ENCODE measurements at places on chromosomes 11 and 22.

- DNase-seq, result no peak
These were observed 12.0 kb downstream of the PPARA start for GRCh38 chr22:46162285-46162684.

DNA sequence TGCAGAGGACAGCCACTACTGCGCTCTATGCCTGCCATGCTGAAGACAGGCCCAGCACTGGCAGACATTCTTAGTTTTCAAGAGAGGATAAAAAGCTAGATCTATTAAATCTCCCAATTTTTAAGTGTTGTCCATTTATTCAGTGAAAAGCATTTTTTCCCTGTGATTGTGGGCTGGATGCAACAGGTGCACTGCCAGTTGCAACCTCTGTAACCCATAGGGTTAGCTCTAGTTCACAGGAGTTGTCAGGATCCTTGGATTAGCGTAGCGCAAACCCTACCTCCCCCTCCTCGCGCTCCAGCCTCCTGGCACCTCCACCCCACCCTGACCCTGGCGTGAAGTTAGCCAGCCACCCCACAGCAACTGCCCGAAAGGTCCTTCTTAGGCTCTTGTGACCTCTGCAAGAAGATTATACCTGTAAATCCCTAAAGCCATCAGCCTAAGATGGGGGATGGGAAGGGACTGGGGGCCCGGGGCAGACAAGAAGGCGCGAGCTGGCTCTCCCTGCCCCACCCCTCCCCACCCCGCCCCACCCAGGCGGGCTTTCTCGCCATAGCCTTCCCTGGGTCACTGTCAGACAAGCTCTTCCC lies 30.9 kb downstream of the EIF3F start:
- no peak for DNase-seq

- no peak for DNase-seq
These were observed 43.6 kb downstream of the OR2AG2 start for GRCh38 chr11:6727971-6728760.

- no peak for DNase-seq
These were observed 29.2 kb upstream of the CHORDC1 start for GRCh38 chr11:90252053-90252452.

- no peak for DNase-seq
These were observed 110.2 kb downstream of the C11orf91 start for GRCh38 chr11:33590441-33590840.

DNA sequence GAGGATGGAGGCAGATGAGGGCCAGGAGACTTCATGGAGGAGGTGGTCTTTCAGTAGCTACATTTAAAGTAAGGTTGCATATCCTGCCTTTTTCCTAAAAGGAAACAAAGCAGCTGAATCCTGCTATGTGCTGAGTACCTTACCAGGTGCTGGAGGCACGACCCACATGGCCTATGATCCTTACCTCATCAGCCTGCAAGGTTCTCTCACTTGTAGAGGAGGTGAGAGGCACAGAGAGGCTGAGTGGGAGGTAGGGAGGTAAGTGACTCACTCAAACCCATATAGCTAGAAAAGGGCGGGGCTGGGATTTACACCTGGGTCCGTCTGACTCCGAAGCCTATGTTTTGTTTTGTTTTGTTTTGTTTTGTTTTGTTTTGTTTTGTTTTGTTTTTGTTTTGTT lies 75.8 kb downstream of the BUD13 start:
- no peak for DNase-seq

DNA sequence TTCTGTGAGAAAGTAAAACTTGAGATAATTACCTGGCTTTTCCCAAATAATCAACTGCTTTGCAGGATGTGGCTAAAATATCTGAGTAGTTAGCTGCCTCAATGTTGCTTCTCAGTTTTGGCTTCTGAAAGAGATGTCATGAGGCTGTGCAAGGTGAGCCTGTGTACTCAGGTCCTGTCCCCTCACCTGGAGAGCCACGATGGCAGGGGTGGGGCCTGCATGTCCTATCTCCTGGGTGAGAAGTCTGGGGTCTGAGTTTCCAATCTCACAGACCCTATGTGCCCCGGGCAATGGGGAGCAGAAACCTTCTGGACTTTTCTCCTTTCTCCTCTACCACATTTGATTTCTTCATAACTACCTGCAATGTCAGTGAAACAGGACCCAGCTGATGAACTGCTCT lies 338.6 kb upstream of the B3GAT1 start:
- DNase-seq, result no peak

DNA sequence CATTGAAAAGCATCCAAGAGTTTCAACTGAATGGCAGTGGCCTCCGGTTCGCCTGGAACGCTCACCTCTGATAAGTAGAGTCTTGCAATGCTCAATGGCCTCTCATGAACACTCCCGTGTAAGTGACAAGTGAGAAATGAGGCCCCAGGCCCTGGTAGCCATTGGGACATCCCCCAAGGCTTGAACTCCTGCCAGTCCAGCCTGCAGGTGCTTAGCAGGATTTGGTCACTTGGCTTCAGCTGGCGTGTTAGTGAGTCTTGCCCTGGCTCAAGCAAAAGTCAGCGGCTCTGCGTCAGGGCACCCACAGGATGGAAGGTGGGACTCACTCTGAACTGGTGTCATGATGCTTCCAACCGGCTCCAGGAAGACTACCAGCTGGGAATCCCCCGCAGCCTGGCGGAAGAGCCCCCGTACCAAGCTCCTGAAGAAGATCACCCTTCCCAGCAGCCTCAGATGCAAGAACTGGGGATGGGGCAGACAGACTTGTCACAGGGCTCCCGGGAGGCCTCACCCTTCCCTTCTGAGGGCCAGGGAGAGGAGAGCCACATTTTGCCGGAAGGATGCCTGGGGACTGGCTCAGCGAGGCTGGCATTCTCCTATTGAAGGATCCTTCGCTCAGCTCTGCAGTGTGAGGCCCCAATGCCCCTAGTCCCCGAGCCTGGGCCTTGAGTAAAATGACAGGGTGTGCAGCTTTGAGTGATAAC lies 19.3 kb downstream of the MB start:
- no peak for DNase-seq

DNA sequence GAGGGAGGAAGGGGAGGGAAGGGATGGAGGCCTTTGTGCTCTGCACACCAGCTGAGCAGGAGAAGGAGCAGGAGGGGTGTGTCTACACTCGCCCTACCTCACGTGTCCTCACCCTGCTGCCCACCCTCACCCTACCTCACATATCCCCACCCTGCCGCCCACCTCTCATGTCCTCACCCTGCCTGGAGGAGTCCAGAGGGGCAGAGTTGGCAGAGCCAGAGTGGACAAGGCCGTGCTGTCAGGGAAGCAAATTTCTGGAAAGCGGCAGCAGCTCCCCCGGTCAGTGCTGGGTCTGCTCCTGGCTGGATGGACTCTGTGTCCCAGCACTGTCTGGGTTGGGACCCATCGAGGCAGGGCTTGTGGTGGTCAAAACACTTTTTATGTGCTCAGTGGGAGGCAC lies 799.6 kb downstream of the BRD1 start:
- DNase-seq, result no peak

DNA sequence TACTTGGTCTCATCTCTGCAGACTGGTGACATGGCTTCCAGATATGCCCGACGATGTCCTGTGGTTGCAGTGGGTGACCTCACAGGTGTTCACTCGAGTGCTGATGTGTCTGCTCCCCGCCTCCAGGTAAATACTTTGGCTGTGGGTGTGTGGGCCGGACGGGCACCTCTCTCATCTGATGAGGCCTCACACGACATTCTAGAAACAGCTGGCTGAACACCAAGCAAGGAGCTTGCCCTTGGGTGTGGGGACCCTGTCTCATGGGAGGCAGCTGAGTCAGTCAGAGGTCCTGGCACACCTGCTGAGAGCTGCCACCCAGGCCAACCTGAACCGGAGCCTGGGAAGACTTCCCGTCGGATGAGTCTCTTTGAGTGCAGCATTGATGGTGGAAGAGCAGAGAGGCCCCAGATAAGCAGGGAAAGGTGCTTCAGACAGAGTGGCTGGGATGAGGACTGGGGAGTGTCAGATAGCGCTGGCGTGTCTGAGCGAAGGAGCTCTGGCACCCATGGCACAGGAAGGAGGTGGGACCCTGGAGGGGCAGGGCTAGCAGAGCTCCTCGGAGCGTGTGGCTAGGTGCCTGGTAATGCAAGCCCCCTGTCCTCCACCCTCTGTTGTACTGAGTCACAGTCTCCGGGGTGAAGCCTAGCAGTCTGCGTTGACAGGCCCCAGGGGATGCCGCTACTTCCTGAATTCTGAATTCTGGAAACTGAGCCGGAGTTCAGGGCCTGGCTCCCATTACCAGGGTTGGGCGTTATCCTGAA lies 10.4 kb upstream of the SAMM50 start:
- DNase-seq, result no peak

- DNase-seq, result no peak
These were observed 9.0 kb downstream of the SWAP70 start for GRCh38 chr11:9672918-9673317.

GRCh38 chr11:8658321-8659057 lies 24.0 kb downstream of the TRIM66 start:
- no peak for DNase-seq

DNA sequence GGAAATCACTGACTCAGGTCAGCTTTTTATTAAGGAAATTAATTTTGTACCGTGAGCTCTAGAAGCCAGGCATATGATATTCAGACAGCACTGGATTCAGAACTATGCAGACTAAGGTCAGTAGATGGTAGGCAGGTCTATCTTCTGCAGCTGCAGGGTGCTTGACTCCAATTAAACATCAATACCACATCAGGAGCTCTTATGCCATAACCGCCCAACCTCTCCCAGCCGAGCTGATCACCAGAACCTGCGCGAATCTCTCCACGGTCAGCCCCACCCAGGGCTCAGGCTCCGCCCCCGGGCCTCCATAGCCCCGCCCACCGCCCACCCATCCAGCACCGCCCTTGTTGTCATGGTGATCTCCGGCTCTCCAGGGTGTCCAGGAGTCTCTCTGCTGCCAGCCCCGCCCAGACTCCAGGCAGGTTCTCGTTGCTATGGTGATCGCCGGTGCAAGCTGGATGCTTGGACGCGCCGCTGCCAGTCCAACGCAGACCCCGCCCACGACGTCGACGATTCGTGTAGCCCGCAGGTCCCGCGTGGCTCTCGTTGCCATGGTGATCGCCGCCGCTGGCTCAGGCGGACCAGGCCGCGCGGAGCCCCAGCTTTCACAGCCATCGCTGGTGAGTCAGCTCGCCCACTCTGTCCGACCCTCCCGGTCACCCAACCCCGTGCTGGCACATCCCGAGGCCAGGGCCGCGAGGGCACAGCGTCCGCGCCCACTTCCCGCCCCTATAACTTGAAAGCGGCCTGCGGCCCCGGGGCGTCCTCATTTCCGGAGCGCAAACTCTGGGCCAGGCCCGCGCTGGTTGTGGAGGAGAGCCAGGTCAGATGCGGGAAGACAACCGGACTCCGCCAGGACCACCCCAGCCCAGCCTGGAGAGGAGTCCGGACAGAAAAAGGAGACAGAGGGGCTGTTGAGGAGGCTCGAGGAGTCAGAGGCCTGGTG lies at the start of gene RAB36:
RAB36 (plus strand) TSS at position 546 of the 946 bp plus-strand sequence. CDS start 1,140 bp downstream, outside the sequence.
- peak; percentile 100 for DNase-seq

DNA sequence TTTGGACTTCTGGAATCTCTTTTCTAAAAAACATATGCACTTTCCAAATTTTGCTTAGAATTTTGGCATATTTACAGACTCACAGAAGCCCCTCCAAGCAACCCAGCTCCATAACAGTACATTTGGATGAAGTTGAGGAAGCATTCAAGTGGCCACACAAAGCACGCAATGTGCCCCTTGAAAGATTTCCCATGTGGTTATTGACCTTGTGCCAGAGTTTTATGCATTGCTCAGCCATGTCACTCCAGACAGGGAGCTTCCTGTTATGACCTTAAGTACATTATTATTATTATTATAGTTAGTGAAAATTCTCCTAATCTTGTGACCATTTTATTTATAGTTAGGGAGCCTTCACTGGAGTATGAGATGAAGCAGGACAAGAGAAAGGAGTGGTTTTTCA lies 35.0 kb upstream of the BDNF start:
- no peak for DNase-seq

DNA sequence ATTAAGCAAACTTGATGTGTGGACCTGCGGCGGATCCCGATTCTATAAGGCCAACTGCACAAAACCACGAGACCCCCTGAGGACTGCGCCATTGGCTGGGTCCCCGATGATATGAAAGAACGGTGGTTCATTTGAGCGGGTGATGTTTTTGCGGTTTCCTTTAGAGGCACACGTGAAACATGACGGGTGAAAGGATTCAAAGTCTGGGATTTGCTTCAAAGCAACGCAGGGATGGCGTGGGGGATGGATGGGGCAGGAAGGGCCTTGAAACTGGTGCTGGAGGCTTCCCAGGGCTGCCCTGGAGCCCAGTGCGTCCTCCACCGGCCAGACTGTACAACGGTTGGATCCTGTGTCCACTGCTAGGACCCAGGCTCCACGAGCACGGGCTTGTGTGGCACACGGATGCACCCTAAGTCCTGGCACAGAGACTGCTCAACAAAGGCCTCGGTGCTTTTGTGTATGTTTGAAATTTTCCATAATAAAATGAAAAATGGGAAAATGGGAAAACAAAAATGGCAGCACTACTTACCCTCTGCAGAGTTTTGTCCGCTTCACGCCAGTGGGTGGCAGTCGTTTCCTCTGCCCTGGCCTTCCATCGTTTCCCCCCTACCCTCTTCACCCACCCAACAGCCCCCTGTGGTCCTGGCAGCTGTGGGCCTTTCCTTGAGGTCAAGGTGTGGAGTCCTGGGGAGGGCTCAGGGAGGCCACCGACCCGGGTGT lies 3.6 kb downstream of the ASCL2 start:
- DNase-seq, result peak; percentile 3
